ENCODE measurements at places on chromosomes 1 and 21.

GRCh38 chr1:18934205-18935000 lies 22.1 kb downstream of the IFFO2 start:
- no peak for DNase-seq

- no peak for DNase-seq
Observed at GRCh38 chr1:245605480-245606156, 450.8 kb downstream of the KIF26B start.

DNA sequence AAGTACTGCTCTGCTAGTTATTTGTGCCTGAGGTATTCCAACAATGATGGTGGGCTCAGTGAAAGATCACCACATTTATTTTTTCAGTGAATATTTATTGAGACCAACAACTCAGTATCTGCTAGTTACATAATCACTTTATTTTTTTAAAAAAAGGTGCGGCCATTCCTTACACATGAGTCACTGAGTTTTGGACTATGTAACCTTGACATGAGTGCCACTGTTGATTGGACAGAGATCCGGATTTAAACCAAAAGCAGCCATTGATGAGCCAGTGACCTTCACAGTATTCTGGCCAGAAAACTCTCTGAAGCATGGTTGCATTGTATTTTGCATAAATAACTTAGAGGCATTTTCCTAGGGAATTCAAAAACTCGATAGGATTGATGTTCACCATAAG lies 79.5 kb downstream of the NUF2 start:
- no peak for DNase-seq

- DNase-seq, result no peak
Observed at GRCh38 chr1:5765483-5765882, 226.7 kb downstream of the NPHP4 start.

DNA sequence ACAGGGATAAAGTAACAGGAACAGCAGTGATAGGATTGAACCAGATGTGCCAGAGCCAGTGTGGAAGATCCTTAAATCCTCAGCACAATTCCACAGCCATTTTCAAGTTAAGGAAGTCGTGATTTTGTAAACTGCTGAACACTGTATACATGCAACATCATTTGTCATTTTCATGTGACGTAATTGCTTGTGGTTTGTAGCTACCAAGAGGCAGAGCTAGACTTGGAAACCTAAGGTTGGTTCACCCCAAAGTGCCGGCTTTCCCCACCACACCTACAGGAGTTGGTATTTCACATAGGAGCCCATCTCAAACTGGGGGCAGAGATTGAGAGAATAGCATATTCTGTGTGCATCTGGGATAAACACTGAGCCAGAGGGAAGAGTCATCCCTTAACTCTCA lies 113.9 kb downstream of the CAPN8 start:
- no peak for DNase-seq
